ENCODE measurements at places on chromosomes 11 and 22. TPM values are rescaled to one million over a fixed set of nuclear protein-coding genes. Genes with fewer than 3 reads are reported as not detected.

GRCh38 chr11:129596351-129596750, 219.3 kb upstream of the TMEM45B start:
- no peak for DNase-seq

DNA sequence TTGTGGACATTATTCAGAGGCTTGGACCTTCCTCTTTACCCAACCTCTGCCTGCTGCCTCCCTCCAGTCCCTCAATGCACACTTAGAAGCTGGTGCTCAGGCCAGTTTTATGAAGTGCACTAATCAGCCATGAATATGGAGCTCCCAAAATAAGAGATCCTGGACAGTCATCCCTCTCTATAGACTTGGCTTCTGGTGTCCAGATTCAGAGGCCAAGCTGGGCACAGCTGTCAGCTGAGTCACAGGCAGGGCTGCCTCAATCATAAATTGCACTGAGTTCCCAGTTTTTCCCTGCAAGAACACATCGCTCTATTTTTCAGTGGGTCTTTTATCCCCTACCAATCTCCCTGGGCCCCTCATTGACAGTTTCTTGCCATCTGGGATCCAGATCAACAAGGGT, 161.7 kb upstream of the CADM1 start:
- no peak for DNase-seq

DNA sequence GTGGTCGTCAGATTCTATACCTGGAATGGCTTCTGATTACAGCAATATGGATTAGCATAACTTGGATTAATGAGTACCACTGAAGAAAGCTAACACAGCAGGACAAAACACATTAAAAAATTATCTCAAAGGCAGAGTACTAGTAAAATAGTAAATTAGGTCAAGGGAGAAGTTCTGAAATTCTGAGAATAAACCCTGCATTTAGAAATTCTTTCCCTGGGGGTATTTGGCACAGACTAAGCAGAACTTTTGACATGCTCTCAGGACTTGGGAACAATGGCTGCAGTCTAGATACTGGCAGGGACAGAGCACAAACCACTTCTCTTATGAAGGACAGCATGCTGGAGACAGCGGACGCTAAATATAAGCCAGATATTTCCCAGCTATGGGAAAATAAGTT, 85.6 kb upstream of the GRIA4 start:
- no peak for DNase-seq

DNA sequence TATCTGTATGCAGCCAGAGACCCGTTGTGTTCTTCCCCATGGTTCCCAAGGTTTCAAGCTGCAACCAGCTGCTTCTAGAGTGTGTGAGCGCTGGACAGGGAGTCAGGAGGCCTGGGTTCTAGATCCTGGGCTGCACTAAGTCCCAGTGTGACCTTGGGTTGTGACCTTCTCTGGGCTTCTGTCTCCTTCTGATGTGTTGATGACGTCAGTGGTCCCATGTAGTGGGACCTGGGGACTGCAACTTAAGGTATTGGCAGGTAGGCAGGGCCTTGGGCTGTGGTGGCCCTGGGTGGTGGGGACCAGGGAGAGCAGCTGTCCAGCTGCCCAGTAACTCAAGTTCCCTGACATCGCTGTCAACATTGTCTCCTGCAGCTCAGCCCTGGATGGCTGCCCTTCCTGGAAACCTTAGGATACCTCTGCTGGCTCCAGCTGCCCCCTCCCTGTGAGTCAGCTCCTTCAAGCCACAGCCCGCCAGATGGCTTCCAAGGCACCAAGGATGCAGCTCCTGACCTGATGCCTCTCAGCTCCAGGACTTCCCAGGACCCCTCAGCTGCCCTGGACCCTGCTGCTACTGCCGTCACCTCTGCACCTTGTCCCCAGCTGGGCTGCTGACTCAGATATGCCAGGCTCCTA, 1.3 kb upstream of the PVALB start:
- DNase-seq, result no peak

- DNase-seq, result no peak
Measured at GRCh38 chr11:62875698-62876478, 4.8 kb upstream of the SLC3A2 start.

GRCh38 chr11:118175993-118176777, at the start of gene SCN2B:
TSS of gene SCN2B (minus strand) at chr11:118176639. CDS start at chr11:118176431, 208 bp downstream.
- DNase-seq, result no peak

DNA sequence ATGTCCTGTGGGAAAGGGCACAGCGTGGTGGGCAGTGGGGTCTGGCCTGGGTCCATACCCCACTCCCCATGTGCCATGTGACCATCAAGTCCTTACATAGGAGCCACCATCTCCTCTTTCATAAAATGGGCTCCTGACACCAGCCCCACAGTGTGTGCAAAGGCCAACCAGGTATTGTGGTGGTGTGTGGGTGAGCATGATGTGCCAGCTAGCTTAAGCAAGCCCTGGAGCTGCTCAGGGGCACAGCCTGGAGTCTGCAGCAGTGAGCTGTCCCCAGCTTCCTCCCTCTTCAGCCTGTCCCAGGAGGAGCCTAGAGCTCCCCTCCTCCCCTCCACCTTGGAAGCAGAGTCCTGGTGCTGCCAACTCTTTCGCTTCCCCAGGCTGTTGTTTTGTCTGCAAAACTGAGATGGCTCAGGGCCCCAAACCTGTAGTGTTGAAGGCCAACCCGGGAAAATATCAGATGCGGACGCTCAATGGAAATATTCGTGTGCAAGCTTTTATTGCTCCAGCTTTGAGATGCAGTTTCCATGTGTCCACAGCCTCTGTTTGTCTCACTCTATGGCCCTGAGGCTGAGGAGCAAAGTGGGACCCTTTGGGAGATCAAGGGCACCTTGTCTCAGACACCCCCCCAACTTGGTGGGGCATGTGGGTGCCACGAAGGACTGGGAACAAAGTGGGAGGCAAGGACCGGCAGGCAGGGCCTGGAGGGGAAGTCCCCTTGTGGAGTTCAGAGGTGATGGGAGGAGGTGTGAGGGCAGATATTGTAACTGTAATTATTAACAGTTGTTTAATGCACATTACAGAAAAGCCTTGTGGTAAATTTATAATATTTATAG, 92.6 kb downstream of the CTTN start:
- no peak for DNase-seq

DNA sequence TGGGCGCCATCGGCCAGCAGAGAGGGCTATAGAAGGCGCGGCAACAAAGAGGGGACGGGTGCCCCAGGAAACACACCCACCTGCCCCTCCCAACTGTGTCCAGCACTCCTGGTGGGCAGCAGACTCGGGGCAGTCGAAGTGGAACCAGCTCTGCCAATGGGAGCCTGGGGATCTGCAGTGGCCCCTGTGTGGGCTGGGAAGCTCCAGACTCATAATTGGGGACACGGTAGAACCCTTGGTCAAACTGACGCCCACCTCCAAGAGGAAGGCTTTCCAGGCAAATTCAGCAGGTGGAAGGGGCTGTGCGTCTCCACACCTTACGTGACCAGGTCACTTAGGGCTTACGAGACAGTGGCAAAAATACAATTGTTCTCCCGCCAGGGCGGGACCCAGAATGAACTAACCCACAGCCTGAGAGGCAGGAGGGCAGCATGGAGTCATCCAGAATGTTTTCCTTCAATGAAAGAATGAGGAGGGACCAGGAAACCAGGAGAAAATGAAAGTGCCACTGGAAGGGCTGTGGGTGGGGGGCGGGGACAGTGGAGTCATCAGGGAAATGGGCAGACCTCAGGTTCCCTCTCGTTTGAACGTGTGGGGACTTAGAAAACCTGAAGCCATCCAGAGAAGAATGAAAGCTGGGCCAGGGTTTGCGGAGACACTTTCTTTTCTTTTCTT, 53.2 kb upstream of the SHANK2 start:
- DNase-seq, result no peak

- DNase-seq, result no peak
Measured at GRCh38 chr11:26649884-26650283, 72.0 kb downstream of the SLC5A12 start.

GRCh38 chr22:30436196-30436595, 10.6 kb downstream of the MTFP1 start:
- no peak for DNase-seq

GRCh38 chr11:74318241-74318932, 6.9 kb upstream of the P4HA3 start:
- no peak for DNase-seq

Gene FAM180B
- 0.25 TPM for total RNA-seq

Gene BTG4
- not detected for total RNA-seq

Gene SPDYC
- not detected for total RNA-seq

Gene TH
- not detected for total RNA-seq

Gene LARGE2
- 0.30 TPM for total RNA-seq

Gene TNNT3
- 2.9 TPM for total RNA-seq

Gene MRGPRX3
- total RNA-seq, result not detected

Gene IGSF9B
- 101 TPM for total RNA-seq

Measured in activated T-helper 2 cell treated with anti-CD3 and anti-CD28 coated beads, Interferon-gamma antibody, Interleukin-2, Interleukin-4, amounts not matched to agents 10 μg/mL and 5 μg/mL and 100 μg/mL, durations not matched to agents 14 hours and 24 hours and 36 hours (primary cell).